ENCODE measurements at places on chromosomes 2 and 18.

GRCh38 chr2:129055242-129055641, 736.6 kb upstream of the HS6ST1 start:
- no peak for DNase-seq

DNA sequence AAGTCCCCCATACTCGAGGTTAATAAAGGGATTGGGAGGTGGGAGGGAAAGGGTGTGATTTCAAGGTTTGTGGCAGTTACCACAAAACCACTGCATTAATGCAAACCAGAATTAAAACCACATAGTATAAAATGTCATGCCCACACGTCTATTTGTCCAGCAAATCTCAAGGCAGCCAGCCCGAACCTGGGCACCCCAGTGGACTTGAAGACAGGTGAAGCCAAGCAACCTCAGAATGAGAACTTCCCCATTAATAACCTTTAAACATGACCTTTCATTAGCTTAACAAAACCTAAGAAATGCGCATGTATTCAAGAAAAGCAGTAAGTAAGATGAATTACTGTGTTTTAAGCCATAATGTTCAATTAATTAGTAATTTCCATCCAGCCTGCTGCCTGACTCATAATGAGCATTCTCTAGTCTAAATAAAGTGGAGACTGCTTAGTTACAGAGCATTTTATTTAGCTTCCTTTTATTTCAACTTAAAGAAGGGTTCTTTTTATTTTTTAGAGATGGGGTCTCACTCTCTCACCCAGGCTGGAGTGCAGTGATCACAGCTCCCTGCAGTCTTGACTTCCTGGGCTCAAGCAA, 229.6 kb downstream of the FAM210A start:
- DNase-seq = peak; percentile 17

GRCh38 chr2:20665243-20666004, 1.5 kb upstream of the GDF7 start:
- DNase-seq = no peak

- no peak for DNase-seq
These were observed 90.7 kb upstream of the PTPRM start for GRCh38 chr18:7476386-7476785.

GRCh38 chr2:190462181-190462580, 54.0 kb downstream of the MFSD6 start:
- no peak for DNase-seq

GRCh38 chr18:31217038-31217849, 54.6 kb upstream of the DSC1 start:
- DNase-seq = no peak

GRCh38 chr2:191463790-191464189, 214.1 kb upstream of the NABP1 start:
- DNase-seq = no peak

DNA sequence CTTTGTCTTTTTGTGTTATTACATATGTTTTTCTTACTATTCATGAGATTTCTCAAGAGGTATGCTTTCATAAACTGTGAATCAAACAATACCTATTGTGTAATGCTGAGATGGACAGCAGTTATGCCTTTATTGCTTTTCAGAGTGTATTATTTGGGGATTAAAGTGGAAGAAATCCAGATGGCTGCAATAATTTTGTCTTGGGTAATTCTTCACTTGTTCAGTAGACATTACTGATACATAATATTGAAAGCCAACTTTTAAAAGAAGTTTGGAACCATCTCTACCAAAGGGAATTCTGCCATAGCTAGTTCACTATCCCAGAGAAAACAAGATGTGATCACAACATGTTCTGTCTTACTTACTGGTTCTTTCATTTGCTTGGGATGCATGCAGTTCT, 253.4 kb upstream of the ZSWIM2 start:
- no peak for DNase-seq

- DNase-seq = no peak
These were observed 187.0 kb upstream of the COL3A1 start for GRCh38 chr2:188787021-188787657.

DNA sequence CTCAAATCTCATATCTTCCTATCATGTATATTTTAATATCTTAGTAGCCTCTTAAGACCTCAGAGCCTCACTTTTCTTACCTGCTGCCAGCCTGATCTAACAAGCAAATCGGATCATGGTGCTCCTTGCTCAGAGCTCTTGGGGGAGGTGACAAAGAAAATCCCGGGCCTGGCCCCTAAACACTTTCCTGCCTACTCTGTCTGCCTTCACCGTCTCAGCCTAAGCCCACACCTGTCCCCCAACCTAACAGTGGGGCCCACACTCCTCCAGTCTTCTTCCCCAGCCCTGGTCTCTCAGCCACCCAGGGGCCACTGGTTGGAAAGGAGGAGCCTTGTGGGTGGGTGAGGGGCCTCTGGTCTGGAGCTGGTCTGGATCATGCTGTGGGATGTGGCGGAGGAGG, 207.3 kb downstream of the HAUS1 start:
- DNase-seq = no peak

- no peak for DNase-seq
These were observed 68.7 kb upstream of the MGAT4A start for GRCh38 chr2:98799375-98800329.

DNA sequence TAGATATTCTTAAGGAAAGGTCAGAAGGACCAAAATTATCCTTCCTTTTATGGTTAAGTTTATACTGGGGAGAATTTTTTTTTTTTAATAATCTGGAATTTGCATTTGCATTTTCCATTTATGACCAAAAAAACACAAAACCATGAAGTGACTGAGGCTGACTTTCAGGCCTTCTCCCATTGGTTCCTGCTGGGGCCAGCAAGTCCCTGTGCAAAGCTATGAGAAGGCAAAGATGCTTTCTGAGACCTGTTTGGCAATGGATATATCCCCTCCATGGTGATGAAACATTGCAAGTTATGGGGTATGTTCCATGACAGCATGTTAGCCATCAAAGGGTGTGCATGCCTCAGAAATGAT, 60.8 kb downstream of the KIAA2012 start:
- DNase-seq = no peak

- no peak for DNase-seq
These were observed 8.6 kb downstream of the ALPI start for GRCh38 chr2:232464544-232464885.

GRCh38 chr2:70104231-70105111, 17.2 kb downstream of the PCBP1 start:
- peak; percentile 74 for DNase-seq

- no peak for DNase-seq
These were observed 29.0 kb upstream of the CATIP start for GRCh38 chr2:218327451-218328210.

Measured in T-helper 2 cell (primary cell).